Endothelial cell of umbilical vein (primary cell): ENCODE measurements at places on chromosomes 13 and 19. TPM values are rescaled to one million over a fixed set of nuclear protein-coding genes. Genes with fewer than 3 reads are reported as not detected.

C13orf42 gene
- not detected in 2 replicates for polyA plus RNA-seq

ZNF90 gene
- polyA plus RNA-seq = 0.92 and 1.0 TPM in 2 replicates

OR7A10 gene
- not detected in 2 replicates for polyA plus RNA-seq

RASAL3 gene
- 5.7 and 7.0 TPM in 2 replicates for polyA plus RNA-seq

PDX1 gene
- polyA plus RNA-seq = not detected in 2 replicates

DUXA gene
- polyA plus RNA-seq = not detected in 2 replicates

NUFIP1 gene
- 1.1 and 1.4 TPM in 2 replicates for polyA plus RNA-seq

FLT3LG gene
- polyA plus RNA-seq = 5.0 and 5.6 TPM in 2 replicates

PRRG2 gene
- 2.9 and 3.0 TPM in 2 replicates for polyA plus RNA-seq

CD37 gene
- polyA plus RNA-seq = not detected in 2 replicates

SLC10A2 gene
- polyA plus RNA-seq = not detected in 2 replicates

PLVAP gene
- 16.9 and 19.9 TPM in 2 replicates for polyA plus RNA-seq
